ENCODE measurements at places on chromosomes 6 and 20. TPM values are rescaled to one million over a fixed set of nuclear protein-coding genes. Genes with fewer than 3 reads are reported as not detected.

GRCh38 chr6:44681761-44682160 lies 294.3 kb downstream of the CDC5L start:
- no peaks in the 10 kb centered on the region for H3K27me3 ChIP-seq
- DNase-seq = peak; percentile 21
- no peak overlapping the region for H3K4me3 ChIP-seq
- no peaks in the 10 kb centered on the region for H3K36me3 ChIP-seq
- no peak overlapping the region for H3K27ac ChIP-seq

CST2 gene
- not detected for total RNA-seq

DNA sequence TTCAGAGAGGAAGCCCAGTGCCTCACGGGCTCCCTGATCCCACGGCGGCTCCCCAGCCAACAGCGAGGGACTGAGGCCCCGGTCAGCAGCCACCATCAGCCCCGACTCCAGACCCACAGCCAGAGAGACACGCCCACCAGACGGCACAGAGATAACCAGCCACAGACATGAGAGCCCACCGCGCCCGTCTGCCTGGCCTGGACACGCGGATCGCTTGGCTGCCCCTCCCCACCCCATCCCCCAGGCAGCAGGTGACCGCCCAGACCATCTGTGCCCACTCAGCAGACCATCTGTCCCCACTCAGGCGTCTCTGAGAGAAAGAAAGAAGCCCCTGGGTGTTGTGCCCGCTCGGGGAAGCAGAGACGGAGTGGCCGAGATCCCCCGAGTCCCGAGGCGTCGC lies 55.5 kb upstream of the CHRNA4 start:
- DNase-seq = no peak
- no peaks in the 10 kb centered on the region for H3K36me3 ChIP-seq
- H3K4me1 ChIP-seq = peaks cover 2% of the 10 kb centered on the region
- H3K27ac ChIP-seq = no peak overlapping the region
- no peaks in the 10 kb centered on the region for H3K27me3 ChIP-seq

GRCh38 chr20:33023439-33024242 lies 7.8 kb upstream of the BPIFB6 start:
- H3K27me3 ChIP-seq = no peaks in the 10 kb centered on the region
- H3K4me3 ChIP-seq = no peak overlapping the region
- no peak for DNase-seq
- H3K4me1 ChIP-seq = no peaks in the 10 kb centered on the region

DNA sequence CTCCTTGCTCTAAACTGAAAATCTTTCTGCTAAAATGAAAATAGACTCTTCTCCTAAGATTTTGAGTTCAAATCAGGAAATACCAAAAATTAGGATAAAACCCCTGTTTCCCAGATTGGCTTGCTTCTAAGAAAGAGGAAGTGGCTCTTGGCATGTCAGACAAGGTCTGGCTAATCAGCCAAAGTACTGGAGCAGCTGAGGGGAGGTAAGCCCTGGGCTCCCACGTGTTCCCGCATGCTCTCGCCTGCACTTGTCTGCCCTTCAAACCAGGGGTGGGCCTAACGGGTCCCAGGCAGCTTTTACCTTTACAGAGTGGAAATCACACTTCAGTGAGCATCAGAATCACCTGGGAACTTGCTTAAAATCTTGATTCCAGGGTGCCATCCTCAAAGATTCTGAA lies 43.2 kb upstream of the GABRR1 start:
- no peaks in the 10 kb centered on the region for H3K4me1 ChIP-seq
- H3K4me3 ChIP-seq = no peak overlapping the region
- no peak overlapping the region for H3K27ac ChIP-seq
- no peaks in the 10 kb centered on the region for H3K27me3 ChIP-seq
- peak; percentile 32 for DNase-seq

Measured in activated CD8-positive, alpha-beta memory T cell treated with anti-CD3 and anti-CD28 coated beads, Interleukin-2, amount 10 ng/mL, durations not matched to agents 7 days and 5 days (primary cell).